ENCODE measurements at places on chromosomes 13 and 19.

DNA sequence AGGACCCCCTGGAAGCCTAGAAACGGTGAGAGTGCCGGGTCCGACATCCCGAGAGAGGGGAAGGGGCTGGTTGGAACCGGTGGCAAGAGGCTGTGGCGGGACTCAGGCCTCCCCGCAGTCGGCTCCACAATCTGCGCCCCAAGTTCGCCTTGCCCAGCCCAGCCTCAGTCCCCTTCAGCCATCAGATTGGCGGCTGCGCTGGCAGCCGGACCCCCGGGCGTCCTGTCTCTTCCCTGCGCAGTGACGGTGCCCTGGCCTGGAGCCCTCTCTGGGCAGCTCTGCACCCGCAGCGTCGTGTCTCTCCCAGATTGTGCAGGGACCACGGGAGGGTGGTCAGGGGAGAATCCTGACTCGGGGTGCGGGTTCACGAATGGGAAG is 315 bp downstream of the ZNF492 start:
- no peak for DNase-seq

DNA sequence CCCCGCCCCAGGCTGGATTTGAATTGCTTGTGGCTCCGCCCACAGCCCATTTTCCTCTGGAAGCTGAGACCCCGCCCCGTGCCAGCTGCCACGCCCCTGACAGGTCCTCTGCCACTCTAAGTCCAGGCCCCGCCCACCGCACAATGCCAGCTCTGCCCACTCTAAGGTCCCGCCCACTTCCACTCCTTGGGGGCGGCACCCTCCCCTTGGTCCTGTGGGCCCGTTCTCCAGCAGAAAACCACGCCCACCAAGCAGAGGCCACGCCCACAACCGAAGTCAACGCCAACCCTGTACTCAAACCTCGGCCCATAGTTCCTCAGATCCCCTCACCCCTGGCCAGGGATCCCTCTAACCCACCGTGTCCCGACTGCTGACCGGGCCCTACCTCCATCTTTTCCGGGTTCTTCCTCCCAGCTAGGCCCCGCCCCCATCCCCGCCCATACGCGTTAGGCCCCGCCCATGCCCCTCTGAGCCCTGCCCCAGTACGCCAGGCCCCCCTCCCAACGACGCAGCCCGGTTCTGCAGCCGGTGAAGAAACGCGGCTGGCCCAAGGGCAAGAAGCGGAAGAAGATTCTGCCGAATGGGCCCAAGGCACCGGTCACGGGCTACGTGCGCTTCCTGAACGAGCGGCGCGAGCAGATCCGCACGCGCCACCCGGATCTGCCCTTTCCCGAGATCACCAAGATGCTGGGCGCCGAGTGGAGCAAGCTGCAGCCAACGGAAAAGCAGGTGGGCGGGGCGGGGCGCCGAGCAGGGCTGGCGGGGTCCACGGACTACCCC is 1.3 kb downstream of the HMG20B start:
- peak; percentile 85 for DNase-seq

GRCh38 chr13:70223911-70224310 is 115.7 kb upstream of the KLHL1 start:
- DNase-seq: no peak

DNA sequence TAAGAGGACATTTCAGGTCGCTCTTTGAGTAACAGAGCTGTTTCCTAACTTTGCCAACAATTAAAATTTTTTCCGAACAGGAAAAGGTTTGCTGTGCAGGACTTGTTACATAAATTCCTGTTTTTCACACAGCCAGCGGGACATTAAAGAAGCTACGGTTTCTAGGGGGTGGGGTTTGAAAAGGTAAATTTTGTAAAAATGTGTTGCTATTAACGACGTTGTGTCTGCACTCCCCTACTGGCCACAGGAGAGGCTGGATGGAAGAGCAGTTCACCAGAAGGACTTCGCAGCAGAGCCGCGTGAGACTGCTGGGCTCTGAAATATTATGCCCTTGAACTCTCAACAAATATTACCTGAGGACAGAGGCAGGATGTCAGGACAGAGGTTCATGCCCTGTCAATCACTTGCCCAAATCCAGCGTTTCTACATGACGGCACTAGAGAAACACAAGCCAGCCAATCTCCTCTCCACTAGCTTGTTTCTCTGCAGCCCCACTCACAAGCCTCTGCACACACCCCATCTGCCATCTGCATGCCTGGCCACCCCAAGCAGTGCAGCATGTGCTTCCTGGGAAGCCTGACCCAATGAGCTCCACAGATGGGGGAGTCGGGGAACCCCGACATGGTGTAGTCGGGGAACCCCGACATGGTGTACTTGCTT is 102.0 kb downstream of the FOXO1 start:
- DNase-seq: no peak

- no peak for DNase-seq
These were observed 6.7 kb upstream of the LRCH1 start for GRCh38 chr13:46546084-46546768.

DNA sequence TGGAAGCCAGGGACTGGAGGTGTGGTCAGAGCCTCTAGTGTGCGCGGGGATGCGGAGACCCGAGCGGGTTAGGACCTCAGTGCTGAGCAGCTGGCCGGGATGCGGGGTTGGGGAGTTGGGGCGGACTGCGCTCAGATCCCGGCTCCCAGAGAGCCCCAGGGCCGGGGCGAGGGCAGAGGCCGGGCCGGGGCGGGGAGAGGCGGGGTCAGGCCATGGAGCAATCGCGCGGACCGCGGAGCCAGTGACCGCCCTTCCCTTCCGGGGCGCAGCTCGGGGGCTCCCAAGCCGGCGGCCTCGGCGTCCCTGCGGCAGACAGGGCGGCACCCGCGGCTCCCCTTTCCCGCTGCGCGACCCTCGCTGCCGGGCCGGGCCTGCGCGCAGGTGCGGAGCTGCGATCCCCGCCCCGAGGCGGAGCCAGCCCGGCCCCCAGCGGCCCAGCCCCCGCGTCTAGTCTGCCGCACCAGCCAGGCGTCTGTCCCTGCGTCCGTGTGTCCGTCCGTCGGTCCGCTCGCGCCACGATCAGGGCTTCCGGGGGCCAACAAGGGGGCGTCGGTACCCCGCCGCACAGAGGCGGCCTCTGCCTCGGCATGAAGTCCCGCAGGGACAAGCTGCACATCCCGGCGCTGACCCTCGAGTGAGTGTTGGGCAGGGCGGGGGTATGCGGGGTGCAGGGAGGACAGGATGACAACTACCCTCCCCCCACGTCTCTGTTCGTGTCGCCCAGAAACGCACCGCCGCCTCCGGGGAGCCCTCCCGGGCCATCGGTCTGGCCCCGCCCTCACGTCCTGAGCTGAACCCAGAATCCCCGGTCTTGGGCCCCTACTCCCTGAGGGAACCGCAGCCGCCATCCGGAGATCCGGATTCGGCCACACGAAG is 12.4 kb downstream of the MAST3 start:
- DNase-seq: no peak

DNA sequence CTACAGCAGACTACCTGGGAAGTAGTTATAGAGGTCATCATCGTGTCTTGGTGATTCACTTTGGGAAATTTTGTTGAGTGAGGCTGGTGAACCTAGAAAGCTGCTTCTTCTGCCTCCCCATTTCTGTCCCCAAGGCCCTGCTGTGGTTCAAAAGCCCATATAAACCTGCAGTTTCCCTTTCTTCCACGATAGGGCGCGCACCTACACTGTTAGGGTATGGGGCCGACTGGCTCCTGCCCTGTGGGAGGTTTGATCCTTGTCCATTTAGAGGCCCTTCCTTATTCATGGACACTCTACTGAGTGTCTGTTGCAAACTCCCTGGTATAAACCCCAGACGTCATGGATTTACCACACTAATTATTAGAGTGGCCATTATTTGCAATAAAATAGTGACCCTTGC is 191.8 kb downstream of the GGACT start:
- DNase-seq: no peak

GRCh38 chr19:23318143-23318542 is 67.9 kb upstream of the ZNF724 start:
- DNase-seq: no peak

DNA sequence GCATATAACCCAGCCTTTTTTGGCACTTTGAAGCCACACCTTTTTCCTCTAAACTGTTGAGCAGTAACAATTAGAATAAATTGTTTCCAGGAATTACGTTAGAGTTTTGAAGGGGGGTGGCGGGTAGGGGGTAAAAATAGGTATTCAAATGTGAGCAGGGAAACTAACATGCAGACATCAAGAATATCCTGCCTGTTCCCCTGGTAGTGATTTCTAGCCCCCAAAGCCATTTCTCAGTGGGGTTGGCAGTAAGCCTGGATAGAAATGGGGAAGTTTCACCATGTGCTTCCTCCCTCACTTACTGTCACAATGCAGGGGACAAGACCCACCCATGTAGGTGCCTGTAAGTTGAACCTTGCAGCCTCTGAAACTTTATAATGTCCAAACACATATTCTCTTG is 3.8 kb downstream of the DOCK9 start:
- DNase-seq: no peak

DNA sequence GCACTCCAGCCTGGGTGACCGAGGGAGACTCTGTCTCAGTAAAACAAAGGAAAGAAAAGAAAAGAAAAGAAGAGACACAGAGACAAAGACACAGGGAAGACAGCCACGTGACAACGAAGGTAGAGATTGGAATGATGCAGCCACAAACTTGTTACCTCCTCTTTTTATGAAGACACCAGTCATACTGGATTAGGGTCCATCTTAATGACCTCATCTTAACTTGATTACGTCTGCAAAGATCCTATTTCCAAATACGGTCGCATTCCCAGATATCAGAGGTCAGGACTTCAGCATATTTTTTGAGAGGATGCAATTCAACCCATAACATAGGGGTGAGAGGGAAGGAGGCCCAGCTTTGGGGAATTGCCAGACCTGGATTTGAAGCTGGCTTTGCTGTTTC is 4.1 kb downstream of the ZNRF4 start:
- no peak for DNase-seq

- DNase-seq: no peak
These were observed 33.0 kb downstream of the DLEU7 start for GRCh38 chr13:50810468-50810867.

- no peak for DNase-seq
These were observed 2723.9 kb downstream of the PCDH9 start for GRCh38 chr13:64506246-64506645.

GRCh38 chr13:98279473-98280175 is 102.6 kb upstream of the RNF113B start:
- peak; percentile 62 for DNase-seq

DNA sequence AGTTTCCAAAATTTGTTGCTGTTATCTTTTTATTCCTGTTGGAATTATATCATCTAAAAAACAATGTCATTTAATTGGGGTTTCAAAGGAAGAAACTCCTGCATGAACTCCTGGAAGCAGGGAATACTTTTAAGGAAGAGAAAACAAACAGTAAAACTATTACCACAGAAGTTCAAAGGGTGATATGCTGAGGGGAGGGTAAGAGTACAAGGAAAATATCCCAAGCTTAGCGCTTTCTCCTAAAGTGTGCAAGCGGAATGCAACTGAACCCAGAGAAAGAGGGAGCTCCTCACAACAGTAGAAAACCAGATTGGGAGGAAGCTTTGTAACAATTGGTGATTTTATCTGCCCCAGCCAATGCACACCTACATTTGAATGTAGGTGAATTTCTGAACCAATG is 175.1 kb downstream of the NUFIP1 start:
- no peak for DNase-seq

DNA sequence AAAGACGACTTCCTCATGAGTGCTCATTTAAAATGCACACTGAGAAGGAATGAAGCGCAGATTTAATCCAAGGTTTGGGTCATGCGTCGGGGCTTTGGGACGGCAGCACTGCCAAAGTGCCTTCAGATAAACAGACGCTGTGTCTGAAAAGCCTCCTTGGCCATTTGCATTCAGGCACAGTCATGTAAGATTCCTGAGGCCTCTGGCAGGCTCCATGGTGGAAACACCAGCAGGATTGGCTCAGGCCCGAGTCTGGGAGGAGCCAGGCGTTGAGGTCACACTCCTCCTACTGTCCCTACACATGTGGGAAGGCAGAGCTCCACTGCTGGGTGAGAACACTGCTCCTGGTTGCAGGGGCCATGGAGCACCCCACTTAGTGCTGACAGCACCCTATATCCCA is 113.3 kb upstream of the KL start:
- DNase-seq: no peak

DNA sequence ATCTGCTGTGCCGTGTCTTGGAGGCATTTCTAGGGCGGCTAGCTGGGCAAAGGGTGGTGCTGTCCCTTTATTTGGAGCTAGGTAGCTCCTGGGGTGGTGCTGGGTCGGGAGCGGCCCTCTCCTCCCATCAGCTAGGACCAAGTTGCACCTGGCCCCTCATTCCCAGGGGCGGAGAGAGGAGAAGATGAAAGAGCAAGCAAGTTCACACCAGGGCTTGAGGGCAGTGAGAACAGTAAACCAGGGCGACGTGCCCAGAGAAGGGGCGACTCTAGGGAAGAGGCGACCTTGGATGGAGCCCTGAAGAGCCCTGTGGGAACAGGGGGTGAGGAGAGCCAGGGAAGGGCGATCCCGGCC is 17.0 kb upstream of the KCNN1 start:
- no peak for DNase-seq

- no peak for DNase-seq
These were observed 120.7 kb downstream of the RXFP2 start for GRCh38 chr13:31860002-31860401.

DNA sequence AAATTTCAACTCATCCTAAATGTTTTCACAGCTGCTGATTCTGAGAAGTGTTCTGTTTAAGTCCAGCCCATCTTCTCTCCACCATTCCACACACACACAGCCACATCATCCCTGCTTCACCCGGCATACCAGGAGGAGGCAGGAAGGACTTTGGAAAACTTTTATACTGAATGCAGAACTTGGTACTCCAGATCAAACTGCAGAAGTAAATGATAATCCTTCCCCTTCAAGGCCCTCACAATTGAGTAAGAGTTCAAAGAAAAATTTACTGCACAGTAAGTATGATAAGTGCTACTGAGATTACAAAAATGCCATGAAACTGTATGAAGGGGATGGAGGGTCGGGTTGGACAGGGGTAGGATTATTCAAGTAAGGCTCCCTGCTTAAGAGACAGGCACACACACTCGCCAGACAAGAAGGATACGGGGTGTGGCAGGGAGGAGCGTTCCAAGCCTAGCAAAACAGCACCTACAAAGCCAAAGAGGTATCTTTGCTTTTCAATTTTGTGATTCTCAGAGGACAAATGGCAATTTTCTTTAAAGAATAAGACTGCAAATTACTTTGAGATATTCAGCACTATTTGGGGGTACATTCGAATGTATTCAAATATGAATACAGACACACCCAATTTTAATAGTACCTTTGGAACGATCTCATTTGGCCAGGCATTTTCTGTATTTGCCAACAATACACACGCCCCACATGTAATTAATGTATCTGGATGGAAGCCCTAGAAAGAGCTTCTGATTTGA is 2.5 kb downstream of the USP12 start:
- DNase-seq: no peak

GRCh38 chr19:16587833-16588823 is 15.9 kb upstream of the SLC35E1 start:
- no peak for DNase-seq

All from NCI-H187 treated with DMSO at 0.1 percent for 48 hours (cell line).